Sciatic nerve (tissue), 2 donors: ENCODE measurements at places on chromosomes 1 and 21. TPM values are rescaled to one million over a fixed set of nuclear protein-coding genes. Genes with fewer than 3 reads are reported as not detected.

- no peak for DNase-seq
Measured at GRCh38 chr1:2255420-2256369, 27.6 kb downstream of the SKI start.

The LENEP gene
- total RNA-seq, result not detected

GRCh38 chr21:41269535-41269934, 47.1 kb upstream of the FAM3B start:
- no peak for DNase-seq

DNA sequence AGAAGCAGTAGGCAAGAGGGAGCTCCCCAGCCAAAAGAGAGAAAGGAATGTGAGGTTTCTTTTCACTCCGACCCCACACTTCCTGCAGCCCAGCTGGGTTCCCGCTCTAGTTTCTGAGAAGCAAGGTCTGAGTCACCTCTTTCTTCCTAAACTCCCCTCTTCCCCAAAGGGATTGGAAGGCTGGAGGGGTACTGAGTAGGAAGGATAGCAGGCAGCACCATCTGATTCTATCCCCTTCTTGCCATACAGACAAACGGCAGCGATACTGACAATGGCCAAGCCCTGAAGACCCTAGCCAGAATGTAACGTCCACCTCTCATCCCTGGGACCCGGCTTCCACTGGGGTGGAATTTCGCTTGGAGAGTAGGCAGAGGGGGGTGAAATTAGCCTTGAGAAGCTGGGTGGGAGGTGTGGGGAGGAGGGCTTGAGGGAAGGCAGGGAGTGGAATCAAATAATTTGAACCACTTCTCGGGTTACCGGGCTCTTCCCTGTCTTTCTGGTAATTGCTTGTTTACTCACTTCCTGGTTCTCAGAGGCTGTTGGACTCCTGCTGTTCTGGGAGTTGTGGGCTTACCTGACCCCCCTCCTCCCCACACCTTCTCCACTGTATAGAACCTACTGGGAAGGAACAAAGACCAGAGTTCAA, 13.2 kb downstream of the IER5 start:
- DNase-seq, result no peak

DNA sequence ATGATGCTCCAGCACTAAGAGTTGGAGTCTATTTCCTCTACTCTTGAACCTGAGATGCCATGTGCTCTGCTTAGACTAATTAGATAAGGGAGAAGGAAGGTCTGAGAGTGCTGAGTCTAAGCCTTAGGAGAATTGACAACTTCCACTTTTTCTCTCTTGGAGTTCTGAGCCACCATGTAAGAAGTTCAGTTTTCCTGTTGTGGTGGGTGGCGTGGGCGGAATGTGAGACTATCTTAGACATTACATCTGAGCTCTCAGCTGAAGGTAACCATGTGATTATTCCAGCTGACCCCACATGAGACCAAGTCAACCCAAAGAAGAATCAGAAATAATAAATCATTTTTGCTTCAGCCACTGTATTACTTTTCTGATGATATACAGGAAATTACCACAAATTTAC, 404.5 kb upstream of the LRRC7 start:
- DNase-seq, result no peak

The MMP23B gene
- total RNA-seq, result 5.4 TPM

- no peak for DNase-seq
Measured at GRCh38 chr21:36454706-36455105, 25.2 kb downstream of the CLDN14 start.

DNA sequence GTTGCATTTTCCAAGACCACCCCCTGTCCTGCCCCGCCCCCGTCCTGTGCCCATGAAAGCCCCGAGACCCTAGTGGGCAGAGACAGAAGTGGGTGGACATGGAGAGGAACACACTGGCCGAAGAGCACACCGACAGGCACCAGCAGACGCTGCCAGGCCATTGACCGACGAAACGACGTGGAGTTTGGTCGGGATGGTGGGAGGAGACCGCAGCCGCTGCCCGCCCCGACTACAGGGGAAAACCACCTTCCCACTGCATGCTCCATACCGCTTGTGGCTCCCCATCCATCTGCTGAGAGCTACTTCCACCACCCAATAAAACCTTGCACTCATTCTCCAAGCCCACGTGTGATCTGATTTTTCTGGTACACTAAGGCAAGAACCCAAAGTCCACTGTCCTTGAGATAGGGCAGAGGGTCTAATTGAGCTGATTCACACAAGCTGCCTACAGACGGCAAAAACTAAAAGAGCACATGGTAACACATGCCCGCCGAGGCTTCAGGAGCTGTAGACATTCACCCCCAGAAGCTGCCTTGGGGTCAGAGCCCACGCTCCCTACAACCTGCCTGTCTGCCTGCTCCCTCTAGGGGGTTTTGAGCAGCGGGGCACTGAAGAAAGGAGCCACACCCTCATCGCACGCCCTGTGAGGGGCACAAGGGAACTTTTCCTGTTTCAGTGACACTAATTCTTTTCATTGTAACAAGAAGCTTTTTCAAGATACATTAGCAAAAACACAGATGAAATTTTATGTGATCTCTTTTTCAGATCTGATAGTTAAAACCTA, 81.2 kb upstream of the RAB3GAP2 start:
- DNase-seq, result no peak

GRCh38 chr1:160436966-160437365, 36.6 kb downstream of the VANGL2 start:
- DNase-seq, result no peak

- DNase-seq, result no peak
Measured at GRCh38 chr1:247293047-247293446, 37.2 kb downstream of the VN1R5 start.

- DNase-seq, result no peak
Measured at GRCh38 chr1:165207853-165208515, 148.5 kb downstream of the LMX1A start.

DNA sequence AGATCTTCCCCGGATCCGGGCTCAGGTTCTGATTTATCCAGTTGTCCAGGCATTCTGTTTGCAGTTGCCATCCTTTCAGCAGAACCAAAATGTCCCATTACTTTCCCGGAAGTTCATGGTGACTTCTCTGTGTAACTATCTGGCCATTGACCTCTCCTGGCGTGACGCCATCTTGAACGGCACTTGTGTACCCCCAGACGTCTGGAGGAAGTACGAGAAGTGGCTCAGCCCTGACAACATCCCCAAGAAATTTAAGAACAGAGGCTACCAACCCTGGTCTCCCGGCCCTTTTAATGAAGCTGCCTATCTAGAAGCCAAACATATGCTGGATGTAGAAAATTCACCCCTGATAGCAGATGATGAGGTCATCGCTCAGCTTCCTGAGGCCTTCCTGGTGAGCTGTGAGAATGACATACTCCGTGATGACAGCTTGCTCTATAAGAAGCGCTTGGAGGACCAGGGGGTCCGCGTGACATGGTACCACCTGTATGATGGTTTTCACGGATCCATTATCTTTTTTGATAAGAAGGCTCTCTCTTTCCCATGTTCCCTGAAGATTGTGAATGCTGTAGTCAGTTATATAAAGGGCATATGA, 22.4 kb downstream of the AADACL4 start:
- DNase-seq, result no peak

DNA sequence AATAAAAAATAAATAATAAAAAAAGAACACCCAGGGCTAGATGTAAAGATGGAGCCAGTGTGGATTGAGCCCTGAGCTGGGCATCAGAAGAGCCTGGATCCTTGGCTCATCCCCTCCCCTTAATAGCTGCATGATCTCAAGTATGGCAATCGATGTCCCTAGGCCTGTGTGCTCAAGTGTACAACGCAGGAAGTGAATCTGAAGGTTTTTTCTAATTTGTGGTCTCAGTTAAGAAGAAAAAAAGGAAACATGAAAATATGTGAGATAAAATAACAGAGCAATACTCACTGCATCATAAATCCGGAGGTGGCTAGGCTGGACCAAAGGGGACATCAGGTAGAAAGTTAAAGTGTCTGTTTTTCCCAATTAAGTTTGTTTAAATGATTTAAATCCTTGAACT, 47.3 kb upstream of the SLC44A3 start:
- no peak for DNase-seq

DNA sequence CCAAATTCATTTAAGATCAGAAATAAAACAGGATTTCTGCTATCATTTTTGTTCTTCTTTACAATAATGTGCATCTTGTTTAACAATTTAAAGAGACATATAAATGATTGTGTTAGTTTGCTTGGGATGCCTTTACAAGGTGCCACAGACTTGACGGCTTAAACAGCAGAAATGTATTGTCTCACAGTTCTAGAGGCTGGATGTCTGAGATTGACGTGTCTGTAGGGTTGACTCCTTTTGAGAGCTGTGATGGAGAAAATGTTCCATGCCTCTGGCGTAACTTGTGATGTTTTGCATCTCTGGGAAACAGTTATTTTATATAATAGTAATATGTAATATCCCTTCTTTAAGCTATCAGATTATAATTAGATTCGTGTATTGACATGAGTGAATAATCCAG, 1091.6 kb upstream of the PRMT6 start:
- no peak for DNase-seq

The KIF26B gene
- total RNA-seq, result 0.45 TPM

- DNase-seq, result peak; percentile 12
Measured at GRCh38 chr1:205577874-205578658, 53.7 kb downstream of the ELK4 start.

GRCh38 chr1:243963571-243963970, 87.5 kb upstream of the ZBTB18 start:
- DNase-seq, result no peak

DNA sequence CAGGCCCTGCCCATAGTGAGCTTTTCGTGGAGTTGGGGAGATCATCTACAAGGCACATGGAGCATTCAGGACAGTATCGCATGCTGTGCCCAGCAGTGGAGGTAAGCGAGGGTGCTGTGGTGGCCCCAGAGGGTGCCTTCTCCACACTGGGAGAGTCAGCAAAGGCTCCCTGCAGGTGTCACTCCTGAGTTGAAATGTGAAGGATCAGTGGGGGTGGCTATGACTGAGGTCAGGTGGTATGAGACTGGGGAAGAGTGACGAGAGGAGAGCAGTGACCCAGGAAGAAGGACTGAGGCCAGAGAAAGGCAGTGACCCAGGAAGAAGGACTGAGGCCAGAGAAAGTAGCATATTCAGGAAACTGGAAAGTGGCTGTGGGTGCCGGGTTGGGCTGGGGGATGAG, 53.0 kb downstream of the SPAG17 start:
- DNase-seq, result no peak

The SLC22A15 gene
- 3.5 TPM for total RNA-seq

The RHD gene
- total RNA-seq, result 0.27 TPM
